Smooth muscle cell of the pulmonary artery (primary cell): ENCODE measurements at places on chromosomes 1 and 21. TPM values are rescaled to one million over a fixed set of nuclear protein-coding genes. Genes with fewer than 3 reads are reported as not detected.

The KDF1 gene
- total RNA-seq = not detected in 2 replicates

The RUNX3 gene
- total RNA-seq = 0.36 TPM in 1 of 2 replicates, not detected in the other

The CATSPERE gene
- total RNA-seq = 0.72 and 0.73 TPM in 2 replicates

The SYT6 gene
- total RNA-seq = not detected in 2 replicates

The SEC22B gene
- 49.9 and 62.6 TPM in 2 replicates for total RNA-seq

The FMO5 gene
- 0.43 and 1.4 TPM in 2 replicates for total RNA-seq

The USH2A gene
- total RNA-seq = under 0.01 TPM in 1 of 2 replicates, not detected in the other

The AADACL3 gene
- total RNA-seq = not detected in 2 replicates

The FAM110D gene
- not detected in 2 replicates for total RNA-seq

The ERICH3 gene
- not detected in 2 replicates for total RNA-seq

The FCAMR gene
- total RNA-seq = not detected in 2 replicates
